MV-4-11 (cell line): ENCODE measurements at places on chromosomes 3 and 15.

- DNase-seq = no peak
Measured at GRCh38 chr3:184648636-184649035, 63.2 kb downstream of the MAGEF1 start.

- DNase-seq = no peak
Measured at GRCh38 chr15:74208901-74209559, 6.4 kb upstream of the STRA6 start.

GRCh38 chr3:149352556-149352955 is 19.1 kb upstream of the TM4SF18 start:
- peak; percentile 42 for DNase-seq

DNA sequence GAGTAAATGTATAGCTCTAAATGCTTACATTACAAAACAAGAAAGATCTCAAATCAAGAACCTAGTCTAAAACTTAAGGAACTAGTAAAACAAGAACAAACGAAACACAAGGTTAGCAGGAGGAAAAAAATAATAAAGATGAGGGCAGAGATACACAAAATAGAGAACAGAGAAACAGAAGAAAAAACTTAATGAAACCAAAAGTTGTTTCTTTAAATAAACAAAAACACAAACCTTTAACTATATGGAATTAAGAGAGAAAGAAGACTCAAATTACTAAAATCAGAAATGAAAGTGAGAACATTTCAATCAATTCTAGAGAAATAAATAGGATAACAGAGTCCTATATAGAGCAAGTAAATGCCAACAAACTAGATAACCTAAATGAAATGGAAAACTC is 59.6 kb downstream of the DLG1 start:
- DNase-seq = no peak

DNA sequence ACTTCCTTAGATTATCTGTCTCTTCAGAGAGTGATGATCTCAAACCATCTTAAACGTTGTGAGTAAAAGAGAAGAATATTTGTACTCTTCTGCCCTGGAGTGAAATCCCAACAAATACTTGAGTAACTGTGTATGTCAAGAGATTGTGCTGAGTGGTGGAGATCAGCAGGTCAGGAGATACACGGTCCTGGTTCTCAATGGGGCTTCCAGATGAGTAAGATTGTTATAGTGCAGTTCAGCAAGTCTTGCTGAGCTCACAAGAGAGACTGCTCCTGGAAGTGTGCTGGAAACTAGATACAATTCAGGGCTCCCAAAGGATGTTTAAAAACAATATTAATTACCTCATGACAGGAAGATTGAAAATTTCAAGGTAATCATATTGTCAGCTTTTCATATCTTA is 184.3 kb downstream of the AKAP13 start:
- DNase-seq = no peak

DNA sequence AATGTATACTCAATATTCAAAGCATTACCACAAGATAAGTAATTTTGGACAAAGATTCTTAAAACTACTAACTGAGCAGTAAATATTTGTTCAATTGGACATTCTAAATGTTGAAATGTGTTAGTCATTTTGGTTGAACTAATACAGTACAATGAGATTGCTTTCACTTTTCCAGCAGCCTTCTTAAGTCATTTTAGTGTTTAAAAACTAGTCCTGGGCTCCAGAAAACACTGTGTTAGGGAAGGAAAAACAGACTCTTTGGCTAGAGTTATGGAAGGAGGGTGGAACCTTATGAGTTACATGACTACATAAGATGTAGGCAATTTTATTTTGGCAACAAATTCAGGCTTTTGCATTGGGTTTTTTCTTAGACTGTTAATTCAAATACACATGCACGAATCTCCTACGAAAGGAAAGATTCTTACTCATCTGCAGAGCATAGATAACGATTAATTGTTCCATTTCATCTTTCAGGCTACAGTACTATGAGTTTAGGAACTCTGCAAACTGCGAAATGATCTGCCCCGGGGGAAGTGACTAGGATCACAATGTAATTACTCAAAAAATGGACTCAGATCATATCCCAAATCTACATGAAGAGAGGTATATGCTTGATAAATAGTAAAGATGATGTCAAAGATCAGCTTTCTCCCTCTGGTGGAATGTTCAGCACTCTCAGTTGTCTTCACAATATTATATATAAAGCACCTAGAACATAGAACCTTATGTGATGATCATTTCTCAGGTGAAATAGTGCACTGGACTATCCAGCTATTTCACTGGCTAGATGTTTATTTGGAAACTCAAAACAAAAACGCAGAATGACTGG is 492.8 kb upstream of the MDFIC2 start:
- DNase-seq = no peak

DNA sequence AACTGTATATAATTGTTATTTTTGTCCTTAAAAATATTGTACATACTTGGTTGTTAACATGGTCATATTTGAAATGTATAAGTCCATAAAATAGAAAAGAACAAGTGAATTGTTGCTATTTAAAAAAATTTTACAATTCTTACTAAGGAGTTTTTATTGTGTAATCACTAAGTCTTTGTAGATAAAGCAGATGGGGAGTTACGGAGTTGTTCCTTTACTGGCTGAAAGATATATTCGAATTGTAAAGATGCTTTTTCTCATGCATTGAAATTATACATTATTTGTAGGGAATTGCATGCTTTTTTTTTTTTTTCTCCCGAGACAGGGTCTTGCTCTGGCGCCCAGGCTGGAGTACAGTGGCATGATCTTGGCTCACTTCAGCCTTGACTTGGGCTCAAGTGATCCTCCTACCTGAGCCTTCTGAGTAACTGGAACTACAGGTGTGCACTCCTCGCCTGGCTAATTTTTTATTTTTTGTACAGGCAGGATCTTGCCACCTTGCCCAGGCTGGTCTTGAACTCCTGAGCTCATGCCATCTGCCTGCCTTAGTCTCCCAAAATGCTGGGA is 10.7 kb downstream of the NFKBIZ start:
- no peak for DNase-seq

- peak; percentile 90 for DNase-seq
Measured at GRCh38 chr3:15271785-15272381, 60.5 kb downstream of the SH3BP5 start.

DNA sequence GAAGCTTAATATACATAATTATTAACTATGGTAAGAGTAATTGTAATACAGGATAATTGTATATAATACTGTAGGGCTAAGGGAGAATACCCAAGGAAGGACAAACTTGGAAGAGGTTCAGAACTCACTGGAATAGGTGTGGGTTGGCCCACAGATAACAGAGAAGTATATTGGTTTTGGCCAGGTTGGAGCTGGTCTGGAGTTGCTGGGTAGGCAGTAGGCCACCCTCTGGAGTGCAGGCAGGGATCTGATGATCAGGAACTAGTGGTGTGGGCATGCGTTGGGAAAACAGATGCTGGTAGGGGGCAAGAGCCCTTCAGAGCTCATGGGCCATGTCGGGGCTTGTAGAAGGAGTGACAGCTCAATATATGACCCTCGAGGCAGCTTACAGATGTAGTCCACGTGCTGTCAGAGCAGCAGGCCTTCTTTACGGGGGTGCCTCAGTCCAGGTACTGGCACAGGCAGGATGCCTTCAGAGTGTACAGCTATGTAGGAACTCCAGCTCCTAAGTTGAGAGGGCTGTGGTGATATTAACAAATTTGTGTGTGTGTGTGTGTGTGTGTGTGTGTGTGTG is 12.4 kb downstream of the IREB2 start:
- DNase-seq = no peak

GRCh38 chr15:26260517-26261133 is 397.5 kb upstream of the ATP10A start:
- DNase-seq = peak; percentile 36

GRCh38 chr3:55725681-55726500 is 238.8 kb upstream of the WNT5A start:
- no peak for DNase-seq

- no peak for DNase-seq
Measured at GRCh38 chr3:127978636-127979035, 63.6 kb downstream of the KBTBD12 start.
